ENCODE measurements at places on chromosomes 12 and 14.
A peak's percentile ranks its signal among the peaks of the same experiment; 100 is the strongest.

- DNase-seq, result no peak
These were observed 47.1 kb downstream of the FBRSL1 start for GRCh38 chr12:132537049-132537448.

- no peak for DNase-seq
These were observed 1.8 kb upstream of the COCH start for GRCh38 chr14:30872602-30873001.

GRCh38 chr12:54301428-54302048, 723 bp upstream of the NFE2 start:
- DNase-seq, result no peak

GRCh38 chr14:21063479-21063878, 5.9 kb downstream of the RNASE8 start:
- DNase-seq, result no peak

DNA sequence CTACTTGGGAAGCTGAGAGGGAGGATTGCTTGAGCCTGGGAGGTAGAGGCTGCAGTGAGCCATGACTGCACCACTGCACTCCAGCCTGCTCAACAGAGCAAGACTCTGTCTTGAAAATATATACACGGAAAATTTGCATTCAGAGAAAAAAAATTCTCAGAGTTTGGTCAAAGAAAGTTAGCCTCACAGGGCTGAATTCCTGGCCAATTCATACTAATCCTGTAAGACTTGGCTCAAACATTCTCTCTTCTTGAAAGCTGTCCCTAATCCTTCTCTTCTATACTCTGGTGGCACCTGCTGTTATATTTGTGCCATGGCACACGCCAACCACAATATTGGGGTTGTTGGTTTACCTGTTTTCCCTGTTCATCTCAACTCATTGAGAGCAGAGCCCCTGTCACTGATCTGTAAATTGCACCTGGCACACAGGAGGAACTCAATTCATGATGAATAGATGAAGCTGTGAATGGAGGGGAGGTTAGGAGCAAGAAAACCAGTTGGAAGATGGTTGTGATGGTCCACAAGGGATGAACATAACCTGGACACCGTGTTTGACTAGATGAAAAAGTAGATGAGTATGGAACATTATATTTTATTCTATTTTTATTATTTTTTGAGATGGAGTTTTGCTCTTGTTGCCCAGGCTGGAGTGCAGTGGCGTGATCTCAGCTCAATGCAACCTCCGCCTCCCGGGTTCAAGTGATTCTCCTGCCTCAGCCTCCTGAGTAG, 36.8 kb upstream of the SPTSSA start:
- no peak for DNase-seq

DNA sequence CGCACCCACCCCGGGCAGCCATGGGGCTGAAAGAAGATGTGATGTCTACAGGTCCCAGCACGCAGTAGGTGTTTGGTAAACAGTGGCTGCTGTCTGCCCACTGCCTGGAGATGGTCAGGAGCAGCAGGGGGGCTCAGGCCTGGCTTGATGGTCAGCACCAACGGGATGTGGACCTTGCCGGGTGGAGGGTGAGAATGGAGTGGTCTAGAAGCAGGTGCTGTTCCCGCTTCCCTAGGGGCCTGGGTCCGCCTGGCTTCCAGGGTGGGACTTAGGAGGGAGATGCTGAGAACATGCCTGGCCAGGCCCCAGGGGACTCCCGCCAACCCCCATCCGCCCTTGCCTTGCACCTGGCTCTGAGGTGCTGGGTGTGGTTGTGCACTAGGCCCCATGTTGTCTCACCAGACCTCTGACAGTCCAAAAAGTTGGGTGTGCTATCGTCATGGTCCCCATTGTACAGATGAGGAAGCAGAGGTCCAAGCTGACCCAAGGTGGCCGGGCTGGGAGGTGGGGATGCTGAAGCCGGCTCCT, 12.9 kb downstream of the FAM222A start:
- no peak for DNase-seq

DNA sequence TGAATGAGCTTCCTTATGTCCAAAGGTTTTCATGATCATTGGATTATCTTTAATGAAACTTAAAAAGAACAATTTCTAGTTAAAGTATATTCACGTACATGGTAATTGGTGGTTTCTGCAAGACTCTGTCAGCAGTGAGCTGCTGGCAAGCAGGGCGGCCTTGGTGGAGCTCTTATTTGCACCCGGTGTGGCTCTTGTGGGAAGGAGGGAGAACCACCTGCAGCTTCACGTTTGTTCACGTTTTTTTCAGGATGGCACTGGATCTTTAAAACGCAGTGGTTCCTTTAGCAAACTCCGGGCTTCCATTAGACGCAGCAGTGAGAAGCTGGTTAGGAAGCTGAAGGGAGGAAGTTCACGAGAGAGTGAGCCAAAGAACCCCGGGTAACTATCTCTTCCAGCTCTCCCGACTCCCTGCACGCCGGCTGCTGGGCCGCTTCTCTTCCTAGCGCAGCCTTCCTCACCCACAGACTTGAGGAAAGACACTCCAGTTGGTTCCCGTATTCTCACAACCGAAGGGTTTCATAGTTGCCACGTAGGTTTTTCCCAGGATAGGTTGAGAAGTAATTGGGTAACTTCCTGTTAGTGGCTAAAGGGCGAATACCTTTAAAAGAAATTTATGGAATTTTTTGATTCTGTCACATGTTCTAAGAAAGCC, 28.3 kb downstream of the XRCC3 start:
- no peak for DNase-seq

- no peak for DNase-seq
These were observed 137.3 kb downstream of the SNAPC1 start for GRCh38 chr14:61899497-61899896.

DNA sequence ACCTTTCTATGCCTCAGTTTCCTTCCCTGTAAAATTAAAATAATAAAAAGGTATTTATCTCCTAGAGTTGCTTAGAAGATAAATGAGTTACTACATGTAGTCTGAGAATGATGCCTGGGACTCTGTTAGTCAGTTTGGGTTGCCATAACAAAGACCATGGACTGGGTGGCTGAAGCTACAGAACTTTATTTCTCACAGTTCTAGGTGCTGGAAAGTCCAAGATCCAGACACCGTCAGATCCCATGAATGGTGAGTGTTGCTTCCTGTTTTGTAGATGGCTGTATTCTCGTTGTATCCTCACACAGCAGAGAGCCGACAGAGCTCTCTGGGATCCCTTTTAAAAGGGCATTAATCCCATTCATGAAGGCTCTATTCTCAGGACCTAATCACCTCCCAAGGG, 64.0 kb upstream of the LTA4H start:
- no peak for DNase-seq

DNA sequence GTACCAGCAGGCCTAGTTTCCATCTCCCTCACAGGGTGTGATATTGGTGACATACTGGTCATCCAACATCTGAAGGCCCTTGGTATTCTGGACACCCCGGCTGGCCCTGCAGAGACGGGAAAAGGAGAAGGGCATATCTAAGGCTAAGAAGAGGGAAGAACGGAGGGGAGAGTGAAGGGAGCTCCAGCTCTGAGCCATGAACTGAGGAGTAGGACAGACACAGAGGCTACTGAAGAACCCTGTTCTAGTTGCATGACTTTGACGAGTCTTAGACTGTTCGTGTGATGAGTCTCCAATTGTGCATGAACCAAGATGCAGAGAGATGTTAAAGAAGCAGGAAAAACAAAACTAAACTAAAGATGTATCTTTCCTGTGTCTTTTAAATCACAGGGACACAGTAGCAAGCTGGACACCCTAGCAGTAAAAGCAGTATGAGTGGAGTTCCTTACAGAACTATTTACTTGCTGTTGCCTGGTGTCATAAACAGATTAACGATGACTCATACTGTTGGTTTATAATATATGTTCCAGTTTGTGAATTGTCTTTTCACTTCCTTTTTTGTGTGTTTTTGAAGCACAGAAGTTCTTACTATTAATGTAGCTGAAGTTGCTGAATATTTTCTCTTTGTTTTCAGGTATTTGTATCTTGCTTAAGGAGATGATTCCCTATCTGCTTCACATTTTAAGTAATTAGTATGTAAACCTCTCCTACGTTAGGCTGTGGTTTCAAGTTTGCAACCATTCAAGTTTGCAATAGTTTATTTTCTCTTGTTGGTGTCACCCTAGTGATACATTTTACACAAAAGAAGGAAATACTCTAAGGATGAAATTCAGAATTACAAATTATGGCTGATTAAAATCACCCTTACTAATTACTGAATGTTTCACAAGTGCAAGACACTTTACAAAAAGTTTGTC, 15.7 kb downstream of the FAR2 start:
- no peak for DNase-seq

- DNase-seq, result no peak
These were observed 55.7 kb downstream of the LIN52 start for GRCh38 chr14:74140374-74140850.

- no peak for DNase-seq
These were observed 103.7 kb upstream of the LHX5 start for GRCh38 chr12:113575386-113575785.

DNA sequence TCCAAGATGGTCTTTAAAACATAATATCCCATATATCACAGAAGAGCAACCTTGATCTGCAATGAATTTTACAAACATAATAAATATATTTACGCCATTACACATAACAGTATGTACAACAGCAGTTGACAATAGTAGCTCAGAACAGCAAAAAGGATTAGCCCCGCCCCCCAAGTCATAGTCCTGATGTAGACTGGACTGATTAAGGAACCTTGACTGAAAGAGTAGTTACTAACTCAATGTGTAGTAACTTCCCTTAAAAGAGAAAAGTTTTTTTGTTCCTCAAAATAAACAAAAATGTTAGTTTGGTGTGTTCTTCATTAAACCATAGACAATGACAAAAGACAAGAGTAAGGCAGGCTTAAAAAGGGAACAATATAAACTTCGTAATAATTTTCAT, 44.5 kb downstream of the GTF2A1 start:
- no peak for DNase-seq

DNA sequence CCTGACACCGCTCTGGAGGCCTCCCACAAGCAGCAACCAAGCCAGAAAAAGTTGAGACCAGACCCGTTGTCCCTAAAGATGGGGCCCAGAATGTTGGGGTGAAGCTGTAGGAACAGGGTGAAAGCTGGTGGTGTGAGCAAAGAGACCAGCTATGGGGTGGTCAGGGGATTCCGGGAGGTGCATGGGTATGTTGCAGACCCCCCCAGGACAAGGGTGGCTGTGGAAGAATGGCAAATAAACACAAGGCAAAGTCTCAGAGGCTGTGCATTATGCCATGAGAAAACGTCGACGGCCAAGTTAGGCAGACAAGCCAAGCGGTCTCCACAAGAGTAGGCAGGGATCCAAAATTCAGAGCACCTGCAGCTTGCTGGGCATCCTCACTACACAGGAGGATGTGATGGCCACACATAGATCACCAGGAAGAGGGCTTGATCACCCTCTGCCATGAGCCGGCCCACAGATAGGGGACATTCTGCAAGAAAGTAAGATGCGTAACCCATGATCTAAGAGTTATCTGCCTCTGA, 58.8 kb upstream of the KCNA1 start:
- DNase-seq, result no peak

- DNase-seq, result no peak
These were observed 128.0 kb downstream of the RFLNA start for GRCh38 chr12:124422570-124423523.

- no peak for DNase-seq
These were observed 76.9 kb downstream of the VRK1 start for GRCh38 chr14:96874127-96874526.

DNA sequence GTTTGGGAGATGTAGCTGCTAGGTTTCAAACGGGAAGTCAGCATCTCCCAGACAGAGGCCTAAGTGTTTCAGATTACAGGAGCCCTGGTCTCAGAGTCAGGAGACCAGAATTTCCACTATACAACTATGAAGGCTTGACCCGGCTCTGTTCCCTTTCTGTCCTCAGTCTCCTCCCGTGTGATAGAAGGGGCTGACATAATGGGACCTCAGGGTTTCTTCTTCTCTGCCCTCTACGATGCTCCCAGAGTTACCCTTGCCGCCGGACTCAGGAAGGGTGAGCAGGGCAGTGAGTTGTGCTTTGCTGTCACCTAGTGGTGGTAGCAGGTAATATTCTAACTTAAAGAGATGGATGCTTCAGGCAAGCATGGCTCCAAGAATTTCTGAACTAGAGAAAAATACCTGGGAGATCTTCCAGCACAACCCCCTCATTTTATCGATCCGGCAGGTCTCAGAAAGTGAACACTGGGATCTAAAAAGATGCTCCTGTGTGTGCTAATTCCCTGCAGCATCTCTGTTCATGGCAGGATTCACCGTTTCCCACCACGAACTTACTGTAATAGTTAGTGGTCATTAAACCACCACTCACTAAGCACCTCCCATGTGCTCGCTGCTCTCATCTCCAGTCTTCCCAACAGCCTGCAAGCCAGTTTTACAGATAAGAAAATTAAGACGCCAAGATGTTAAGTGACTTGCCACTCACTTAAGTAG, 84.4 kb downstream of the VWF start:
- peak; percentile 9 for DNase-seq

DNA sequence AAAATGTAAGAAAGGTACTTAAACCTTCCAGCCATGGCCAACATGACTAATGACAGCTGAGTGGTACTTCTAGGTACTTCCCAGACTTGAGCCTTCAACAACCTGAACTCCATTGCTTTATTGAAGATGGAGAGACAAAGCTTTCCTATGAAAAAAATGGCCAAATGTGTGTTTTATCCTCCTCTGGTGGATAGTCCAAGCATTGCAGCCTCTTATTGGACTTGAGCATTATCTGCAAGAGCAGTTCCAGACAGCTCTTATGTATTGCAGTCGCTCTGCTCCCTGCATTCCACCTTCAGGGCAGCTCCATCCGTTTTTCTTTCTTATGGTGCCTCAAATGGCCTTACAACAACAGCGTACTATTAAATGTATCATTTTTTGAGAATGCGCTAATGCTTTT, 588.2 kb downstream of the NRXN3 start:
- DNase-seq, result no peak

- no peak for DNase-seq
These were observed 9.0 kb downstream of the ASIC1 start for GRCh38 chr12:50066402-50066801.

- DNase-seq, result no peak
These were observed 22.4 kb upstream of the LGR5 start for GRCh38 chr12:71417181-71417580.

DNA sequence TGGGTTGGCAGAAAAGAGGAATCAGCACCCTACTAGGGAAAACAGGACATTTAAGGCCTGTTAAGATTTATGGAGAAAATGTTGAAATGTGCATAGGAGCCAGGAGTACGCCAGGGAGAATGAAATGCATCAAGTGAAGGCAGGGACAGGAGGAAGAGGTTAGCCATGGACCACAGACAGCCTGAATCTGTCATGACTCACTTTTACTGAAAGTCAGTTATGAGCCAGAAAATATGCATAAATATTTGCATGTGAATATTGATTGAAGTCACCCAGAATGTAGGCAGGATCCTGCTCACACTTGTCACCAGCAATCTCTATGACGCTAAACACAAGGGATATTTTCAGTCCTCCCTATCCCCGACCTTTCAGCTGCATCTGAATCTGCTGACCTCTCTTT, 25.1 kb upstream of the CDK17 start:
- DNase-seq, result no peak

DNA sequence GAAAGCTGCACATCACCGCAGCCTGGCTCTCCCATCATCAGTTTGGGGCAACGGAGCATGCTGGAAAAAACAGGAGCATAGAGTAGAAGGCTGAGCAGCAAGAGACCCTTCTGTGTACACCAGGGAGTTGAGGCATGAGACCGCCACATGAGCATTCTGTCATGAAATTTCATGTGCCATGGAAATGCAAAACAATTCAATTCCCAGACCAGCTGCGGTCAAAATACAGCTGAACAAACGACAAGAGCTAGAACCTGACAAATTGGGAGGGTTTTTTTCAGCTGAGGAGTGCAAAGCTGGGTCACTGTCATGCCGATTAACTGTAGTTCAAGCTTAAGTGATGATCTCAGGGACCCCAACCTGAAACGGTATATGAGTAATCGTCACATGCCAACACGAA, 37.1 kb downstream of the TMEM30B start:
- DNase-seq, result no peak

Data from stimulated activated CD4-positive, alpha-beta T cell treated with anti-CD3 and anti-CD28 coated beads, Interleukin-1b, Interleukin-23, amount 100 ng/mL, for 1 hour (primary cell).